Renal cortical epithelial cell (primary cell): ENCODE measurements at places on chromosomes 7 and 10. TPM values are rescaled to one million over a fixed set of nuclear protein-coding genes. Genes with fewer than 3 reads are reported as not detected.

DNA sequence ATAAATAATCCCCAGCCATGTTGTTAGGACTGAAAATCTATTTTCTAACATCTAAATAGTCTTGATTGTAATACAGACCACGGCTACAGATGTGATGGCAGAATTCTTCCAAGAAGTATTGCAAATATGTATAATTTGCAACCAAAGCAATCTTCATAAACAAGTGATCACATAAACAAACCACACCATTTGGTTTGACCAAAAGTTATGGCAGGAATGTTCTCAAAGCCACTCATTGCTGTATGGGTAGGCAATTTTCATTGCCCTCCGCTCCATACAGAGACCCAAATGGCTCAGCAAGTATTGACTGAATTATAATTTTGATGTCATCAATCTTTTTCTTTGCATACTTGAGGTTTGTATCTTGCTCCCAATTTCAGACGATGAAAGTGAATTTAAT, 19.0 kb upstream of the RHOBTB1 start:
- DNase-seq, result peak; percentile 41

DNA sequence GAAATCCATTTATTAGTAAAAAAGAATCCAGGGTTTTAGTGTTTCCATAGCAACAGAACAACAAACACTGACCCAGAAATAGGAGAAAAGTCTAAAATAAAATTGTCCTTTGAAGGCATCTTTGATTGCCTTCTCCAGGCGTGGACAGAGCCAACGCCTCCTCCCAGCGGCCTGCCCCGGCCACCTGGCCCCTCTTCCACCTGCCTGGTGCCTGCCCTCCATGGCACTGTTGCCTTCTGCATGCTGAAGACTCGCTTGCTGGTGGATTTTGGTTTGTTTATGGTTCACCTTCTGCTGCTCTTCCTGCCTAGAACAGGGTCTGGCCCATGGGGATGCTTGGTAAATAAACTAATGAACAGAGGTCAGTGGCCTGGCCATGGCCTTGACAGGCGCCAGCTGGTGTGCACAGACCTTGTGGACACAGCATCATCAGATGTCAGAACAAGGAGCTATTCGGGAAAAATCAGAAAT, 107.4 kb downstream of the DYNC2I1 start:
- no peak for DNase-seq

GRCh38 chr7:149573519-149573918, 75.9 kb upstream of the ZNF746 start:
- DNase-seq, result peak; percentile 13

DNA sequence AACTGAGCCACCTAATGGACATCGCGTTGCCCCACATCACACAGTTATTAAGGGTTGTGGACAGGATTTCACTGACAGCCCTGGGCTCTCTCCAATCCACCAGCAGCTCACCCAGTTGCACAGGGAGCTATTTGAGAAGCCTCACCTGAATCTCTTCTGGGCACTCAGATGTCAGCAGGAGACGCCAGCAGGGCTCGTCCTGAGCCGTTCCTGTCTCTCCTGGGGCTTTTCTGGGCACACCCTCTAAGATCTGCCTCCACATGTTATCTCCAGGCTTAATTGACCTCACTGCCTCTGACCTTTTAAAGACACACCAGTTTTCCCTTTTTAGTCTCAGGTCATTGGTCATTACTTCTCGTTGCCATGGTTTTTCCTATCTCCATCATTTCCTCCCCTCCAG, 63.0 kb downstream of the GRID1 start:
- DNase-seq, result no peak

The BMPER gene
- 0.35 TPM in 2 replicates for total RNA-seq

DNA sequence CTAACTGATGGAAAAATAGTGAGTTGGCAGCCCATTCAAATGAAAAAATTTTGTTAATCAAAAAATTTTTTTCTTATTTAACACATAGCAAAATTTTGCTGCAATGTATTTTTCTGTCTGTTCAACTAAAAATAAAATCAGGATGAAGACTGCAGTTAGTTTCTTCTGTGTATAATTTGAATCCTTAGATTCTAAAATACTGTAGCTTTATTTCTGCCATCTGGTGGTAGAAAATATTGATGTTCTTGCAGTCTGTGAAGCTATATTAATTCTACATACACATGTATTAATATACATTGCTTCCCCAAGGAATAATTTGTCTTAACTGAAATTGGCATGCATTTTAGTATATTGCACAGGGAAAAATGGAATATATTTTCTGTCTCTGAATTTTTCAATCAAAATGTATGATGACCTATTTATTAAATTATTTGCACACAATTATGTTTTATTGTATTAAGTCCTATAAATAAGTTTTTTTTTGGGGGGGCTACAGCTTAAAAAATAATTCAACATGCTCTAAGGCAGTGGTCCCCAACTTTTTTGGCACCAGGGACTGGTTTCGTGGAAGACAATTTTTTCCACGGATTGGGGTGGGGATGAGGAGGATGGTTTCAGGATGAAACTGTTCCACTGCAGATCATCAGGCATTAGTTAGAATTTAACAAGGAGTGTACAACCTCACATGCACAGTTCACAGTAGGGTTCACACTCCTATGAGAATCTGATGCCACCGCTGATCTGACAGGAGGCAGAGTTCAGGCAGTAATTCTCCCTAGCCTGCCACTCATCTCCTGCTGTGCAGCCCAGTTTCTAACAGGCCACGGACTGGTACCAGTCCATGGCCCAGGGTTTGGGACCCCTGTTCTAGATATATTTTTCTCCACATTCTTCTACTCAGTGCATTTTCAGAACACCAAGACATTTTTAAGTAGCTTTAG, 119.4 kb downstream of the GNAT3 start:
- DNase-seq, result peak; percentile 62

The CPN1 gene
- not detected in 2 replicates for total RNA-seq

The SIRT1 gene
- total RNA-seq, result 11.6 and 23.9 TPM in 2 replicates

GRCh38 chr7:24653316-24654085, 80.2 kb downstream of the PALS2 start:
- DNase-seq, result no peak

The MYH16 gene
- 0.05 and 1.4 TPM in 2 replicates for total RNA-seq
